ENCODE measurements at places on chromosomes 1 and 21. TPM values are rescaled to one million over a fixed set of nuclear protein-coding genes. Genes with fewer than 3 reads are reported as not detected.

DNA sequence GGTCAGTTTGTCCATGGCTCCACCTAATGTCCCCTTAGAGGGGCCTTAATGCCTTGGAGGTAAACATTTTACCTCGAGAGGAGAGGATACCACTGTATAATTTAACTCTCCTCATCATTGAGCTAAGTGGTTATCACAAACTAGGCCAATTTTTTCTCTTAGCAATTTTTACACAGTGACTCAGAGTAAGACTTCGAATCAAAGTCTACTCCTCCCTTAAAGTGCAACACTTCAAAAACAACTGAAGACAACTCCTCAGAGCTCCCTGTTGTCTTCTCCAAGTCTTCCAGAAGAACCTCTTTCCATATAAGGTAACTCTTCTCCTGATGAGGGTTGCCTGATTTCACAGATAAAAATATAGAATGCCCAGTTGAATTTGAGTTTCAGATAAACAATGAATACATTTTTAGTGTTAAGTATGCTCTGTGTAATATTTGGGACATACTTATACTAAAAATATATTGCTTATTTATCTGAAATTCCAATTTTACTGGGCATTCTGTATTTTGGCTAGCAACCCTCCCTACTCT lies 4.9 kb upstream of the PTGFRN start:
- DNase-seq = no peak

GRCh38 chr21:16587681-16588375 lies 858.0 kb downstream of the USP25 start:
- no peak for DNase-seq

DNA sequence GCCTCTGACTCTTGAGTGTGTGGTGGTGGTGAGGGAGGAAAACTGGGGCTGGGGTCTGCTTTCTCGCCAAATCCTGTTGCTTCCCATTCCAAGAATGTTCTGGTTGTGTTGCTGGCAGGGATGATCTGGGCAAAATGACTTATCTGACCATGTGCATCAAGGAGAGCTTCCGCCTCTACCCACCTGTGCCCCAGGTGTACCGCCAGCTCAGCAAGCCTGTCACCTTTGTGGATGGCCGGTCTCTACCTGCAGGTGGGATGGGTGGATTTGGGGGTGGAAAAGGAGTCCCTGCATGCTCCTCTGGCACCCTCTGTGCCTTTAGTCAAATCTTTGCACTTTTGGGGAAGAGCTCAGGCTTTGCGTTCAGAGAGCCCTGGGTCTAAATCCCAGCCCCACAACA lies 18.1 kb downstream of the CYP4B1 start:
- no peak for DNase-seq

DNA sequence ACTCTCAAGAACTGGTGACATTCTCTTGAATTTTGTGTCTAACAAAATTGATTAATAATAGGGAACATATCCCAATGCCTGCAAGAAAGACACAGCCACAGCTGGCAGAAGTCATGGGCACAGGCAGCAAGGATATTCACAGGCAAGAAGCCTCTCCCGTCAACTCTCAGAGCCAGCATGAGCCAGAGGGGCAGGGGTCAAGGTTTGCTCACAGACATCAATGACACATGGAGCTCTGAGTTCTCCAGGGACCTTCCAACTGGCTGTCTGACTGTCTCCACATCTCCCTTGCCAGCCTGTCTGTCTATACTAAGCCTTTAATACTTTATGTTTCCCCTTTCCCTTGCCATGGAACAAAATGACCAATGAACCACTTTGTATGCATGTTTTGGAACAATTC lies 101.5 kb upstream of the RAB4A start:
- no peak for DNase-seq

- no peak for DNase-seq
Measured at GRCh38 chr1:8076176-8076575, 50.1 kb upstream of the ERRFI1 start.

DNA sequence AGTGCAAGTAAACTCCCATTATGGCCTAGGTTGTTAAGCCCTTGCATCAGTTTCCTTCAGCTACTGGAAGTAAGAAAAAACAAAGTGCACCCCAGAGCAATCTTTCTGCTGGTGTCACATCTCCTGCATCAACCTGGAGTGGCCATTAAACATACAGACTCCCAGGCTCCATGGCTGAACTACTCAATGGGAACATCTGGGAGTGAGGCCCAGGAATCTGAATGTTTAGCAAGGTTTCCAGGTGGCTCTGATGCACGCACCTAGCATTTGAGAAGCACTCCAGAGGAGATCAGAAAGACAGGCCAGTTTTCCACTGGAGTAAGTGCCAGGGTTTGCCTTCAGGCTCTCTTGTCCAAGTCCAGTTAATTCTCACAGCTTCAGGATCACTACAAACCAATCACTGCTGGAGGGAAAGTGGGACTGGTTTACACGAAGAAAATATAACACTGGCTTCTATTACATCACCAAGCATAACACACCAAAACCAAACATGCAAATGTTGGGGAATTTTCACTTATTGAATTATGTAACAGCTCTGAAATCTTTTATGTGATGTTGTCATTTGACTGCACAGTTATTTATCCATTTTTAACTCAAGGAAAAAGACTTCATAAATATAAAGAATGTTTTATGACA lies 22.3 kb upstream of the ABCA4 start:
- DNase-seq = no peak

DNA sequence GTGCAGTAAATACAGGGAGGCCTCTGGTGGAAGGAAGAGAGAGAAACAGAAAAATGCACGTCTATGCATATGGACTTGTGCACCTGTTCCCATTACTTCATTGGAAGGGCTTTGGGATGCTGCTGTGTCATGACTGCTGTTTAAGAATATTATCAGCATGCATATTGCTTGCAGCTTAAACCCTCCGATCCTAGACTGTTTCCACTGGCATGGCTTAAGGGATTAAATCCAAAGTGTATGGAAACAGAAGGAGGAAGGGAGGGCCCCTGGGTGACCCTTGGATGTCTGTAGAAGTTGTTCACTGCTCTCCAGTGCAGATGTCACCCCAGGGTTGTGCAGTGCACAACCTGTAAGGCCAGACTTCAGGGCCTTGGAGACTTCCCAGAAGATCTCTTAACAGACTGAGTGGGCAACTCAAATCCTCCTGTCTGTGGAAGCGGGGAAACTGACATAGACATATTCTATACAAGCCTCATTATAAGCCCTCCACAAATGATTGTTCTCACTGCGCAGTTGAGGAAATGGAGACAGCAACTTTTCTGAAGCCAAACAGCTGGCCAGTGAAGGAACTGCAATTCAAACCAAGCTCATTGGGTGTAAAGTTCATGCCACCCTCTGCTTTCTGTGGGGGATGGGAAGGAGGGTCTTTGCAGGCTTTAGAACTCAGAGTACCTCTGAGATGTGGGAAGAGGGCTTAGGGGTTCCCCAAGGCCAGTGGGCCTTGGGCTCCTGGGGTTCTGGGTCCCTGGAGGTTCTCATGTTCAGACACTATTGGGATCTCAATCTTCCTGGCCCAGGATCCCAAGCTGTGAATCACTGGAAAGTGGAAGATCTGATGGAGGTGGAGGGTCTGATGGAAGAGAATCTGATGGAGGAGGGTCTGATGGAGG lies 73.8 kb downstream of the UMODL1 start:
- DNase-seq = no peak

GRCh38 chr1:50080904-50081586 lies 27.7 kb upstream of the ELAVL4 start:
- DNase-seq = no peak

DNA sequence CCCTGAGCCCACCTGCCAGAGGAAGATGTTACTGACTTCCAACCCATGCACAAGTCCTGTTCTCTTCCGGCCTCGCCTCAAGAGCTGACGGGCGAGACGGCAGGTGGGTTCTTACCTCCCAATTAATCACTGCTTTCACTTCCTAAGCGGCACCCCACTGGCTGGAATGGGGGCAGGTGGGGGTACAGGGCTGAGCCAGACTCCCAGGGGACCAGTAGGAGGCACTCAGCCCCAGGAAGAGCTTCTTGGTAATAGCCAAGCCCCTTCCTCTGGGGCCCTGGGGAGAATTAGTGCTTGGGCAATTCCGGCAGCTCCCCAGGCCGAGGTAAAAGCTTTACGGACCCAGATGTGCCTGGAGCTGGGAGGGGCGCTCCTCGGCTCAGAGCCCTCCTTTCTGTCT lies 9.7 kb downstream of the CNTN2 start:
- DNase-seq = no peak

DNA sequence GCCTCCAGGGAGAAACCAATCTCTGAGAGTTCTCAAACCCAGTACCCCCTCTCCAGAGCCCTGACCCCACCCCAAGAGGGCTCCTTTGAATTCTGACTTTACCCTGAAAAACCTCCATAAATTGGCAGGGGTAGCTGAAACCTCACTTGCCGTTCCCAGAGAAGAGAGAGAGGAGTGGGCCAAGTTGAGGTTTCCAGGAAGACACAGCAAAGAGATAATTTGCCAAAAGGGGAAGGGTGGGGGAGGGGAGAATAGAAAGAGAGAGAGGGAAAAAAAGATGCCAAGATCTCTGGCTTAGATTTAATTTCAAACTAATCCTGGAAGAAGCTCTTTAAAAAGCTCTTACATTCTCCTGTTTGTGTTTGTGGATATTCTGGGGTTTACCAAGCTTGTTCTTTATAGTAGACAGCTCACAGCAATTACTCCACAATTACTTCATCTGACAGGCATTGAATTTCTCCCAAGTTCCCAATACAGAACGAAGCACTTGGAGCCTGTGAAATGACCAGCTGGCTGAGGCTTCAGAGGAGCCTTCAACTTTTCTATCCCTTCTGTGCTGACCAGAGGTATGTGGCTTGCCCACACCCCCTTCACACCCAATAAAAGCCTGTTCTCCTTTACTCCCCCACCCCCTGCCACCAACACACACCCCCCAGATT lies 1.1 kb upstream of the GRHL3 start:
- DNase-seq = no peak

DNA sequence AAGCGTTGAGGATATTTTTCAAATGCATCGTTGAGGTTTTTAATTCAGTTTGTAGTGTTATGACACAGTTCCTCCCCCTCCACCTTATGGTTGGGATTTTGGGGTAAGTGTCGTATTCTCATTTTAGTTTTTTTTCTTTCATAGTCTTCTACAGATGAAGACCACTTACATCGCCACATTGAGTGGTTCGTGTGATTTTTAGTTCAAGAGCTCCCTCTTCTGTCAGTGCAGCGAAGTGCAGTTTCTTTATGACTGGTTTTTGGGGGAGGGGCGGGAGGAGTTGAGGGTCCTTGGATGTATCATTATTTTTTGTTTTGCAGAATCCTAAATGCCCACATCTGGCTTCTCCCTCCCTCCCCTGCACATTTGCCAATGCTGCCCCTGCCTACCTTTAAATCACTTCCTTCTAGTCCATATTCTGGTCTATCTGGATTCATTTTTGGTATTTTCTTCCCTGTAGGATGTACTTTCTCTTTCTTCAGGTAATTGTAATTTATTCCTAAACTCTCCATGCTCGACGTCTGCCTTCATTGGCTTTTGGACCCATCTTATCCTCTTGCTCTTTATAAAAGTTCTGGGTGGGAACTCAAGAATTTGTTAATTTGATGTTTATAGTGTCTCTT lies 433.1 kb downstream of the CAMTA1 start:
- DNase-seq = no peak

- no peak for DNase-seq
Measured at GRCh38 chr1:224637515-224637914, 21.4 kb downstream of the CNIH3 start.

- DNase-seq = no peak
Measured at GRCh38 chr1:10437052-10437451, 6.8 kb downstream of the CENPS start.

DNA sequence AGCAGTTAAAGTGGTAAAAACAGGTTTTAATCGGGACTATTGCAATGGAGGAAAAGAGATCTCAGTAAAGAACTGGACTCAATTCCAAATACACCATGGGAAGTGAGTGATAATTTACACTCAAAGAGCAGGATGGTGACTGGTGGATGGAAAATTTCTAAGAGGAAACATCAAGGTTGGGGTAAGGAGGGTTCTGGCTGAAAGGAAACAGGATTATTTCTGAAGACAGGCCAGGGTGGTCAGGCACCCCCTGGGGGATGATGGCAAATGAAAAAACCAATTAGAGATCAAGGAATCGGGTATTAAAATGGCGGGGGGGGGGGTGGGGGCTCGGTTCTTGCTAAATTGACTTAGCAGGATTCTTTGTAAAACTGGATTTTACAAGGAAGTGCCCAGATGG lies 12.3 kb upstream of the HSD11B1 start:
- no peak for DNase-seq

- no peak for DNase-seq
Measured at GRCh38 chr21:16193496-16194094, 463.8 kb downstream of the USP25 start.

- no peak for DNase-seq
Measured at GRCh38 chr1:167784876-167785550, 63.2 kb downstream of the MPZL1 start.

DNA sequence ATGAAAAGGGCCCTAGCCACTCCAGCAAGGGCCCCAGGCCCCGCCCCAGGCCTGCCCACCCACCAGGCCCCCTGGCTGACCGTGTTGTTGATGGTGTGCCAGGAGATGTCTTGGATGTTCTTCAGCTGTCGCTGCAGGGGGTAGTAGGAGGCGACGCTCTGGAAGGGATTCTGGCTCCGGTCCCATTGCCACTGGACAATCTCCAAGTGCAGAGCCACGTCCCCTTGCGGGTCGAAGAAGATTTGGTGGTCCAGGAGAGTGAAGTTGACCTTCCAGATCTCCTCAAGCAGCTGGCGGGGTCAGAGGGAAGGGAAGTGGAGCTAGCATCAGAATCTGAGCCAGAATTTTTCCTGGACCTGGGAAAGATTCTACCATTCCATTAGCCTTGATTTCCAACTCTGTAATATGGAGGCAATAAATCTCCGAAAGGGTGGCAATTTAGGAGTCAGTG lies 10.2 kb downstream of the TAS1R2 start:
- DNase-seq = peak; percentile 40

- no peak for DNase-seq
Measured at GRCh38 chr1:153922076-153922971, 448 bp downstream of the GATAD2B start.

GRCh38 chr1:108636876-108637275 lies 24.0 kb downstream of the HENMT1 start:
- no peak for DNase-seq

DNA sequence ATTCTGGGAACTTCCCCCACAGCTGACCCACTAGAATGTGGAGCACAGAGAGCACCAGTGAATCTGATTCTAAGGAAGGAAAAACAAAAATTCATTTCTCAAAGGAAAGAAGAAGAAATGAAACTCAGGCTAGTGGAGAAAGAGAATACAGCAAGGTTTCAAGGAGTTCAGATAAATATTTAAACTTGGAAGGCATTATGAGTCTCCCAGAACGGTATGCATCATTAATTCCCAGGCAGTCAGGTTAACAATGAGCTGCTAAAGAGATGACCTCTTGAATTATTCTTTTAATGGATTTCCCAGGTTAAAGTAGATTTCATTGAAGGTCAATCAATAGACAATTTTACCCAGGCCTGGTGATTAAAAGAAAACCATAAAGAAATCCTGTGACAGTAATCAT lies 103.6 kb upstream of the KAZN start:
- no peak for DNase-seq

The TMEM240 gene
- 2.9 TPM for total RNA-seq

The MLLT11 gene
- 0.72 TPM for total RNA-seq

The CCDC28B gene
- 2.7 TPM for total RNA-seq

The LHX8 gene
- not detected for total RNA-seq

The LCE1F gene
- not detected for total RNA-seq

The DPT gene
- 44.7 TPM for total RNA-seq

The C1orf185 gene
- not detected for total RNA-seq

The CEP85 gene
- total RNA-seq = 10.3 TPM

The OR2T35 gene
- total RNA-seq = not detected

The OR6N1 gene
- total RNA-seq = 2.3 TPM

The ZFP69B gene
- total RNA-seq = 1.3 TPM
